ENCODE measurements at places on chromosomes 12 and 14. TPM values are rescaled to one million over a fixed set of nuclear protein-coding genes. Genes with fewer than 3 reads are reported as not detected.

DNA sequence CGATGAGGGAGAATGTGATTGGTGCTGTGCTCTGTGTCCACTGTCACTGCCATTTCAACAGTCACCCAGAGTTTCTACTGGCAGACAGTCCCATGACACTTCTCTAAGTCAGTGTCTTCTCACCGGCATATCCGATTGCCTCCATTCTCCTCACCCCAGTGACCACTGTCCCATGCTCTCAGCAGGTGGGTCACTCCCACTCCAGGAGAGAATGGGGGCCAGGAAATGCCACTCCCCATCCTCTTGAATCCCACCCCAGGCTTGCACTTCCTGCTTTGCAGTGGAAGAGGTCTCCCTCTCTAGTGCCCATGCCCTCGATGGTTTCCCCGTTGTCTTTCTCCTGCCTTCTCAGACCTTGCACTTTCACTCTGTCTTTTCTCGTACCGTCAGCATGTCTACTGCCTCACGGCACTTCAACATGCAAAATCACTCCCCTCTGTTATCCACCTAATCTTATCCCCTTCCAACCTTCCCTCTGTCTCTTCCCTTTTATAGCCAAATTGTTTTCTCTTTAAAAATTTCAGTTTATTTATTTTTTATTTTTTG, 2.2 kb upstream of the EP400 start:
- no peaks in the 10 kb centered on the region for H3K27me3 ChIP-seq
- no peaks in the 10 kb centered on the region for H3K36me3 ChIP-seq
- no peak overlapping the region for H3K4me3 ChIP-seq
- H3K27ac ChIP-seq = no peak overlapping the region
- no peak for DNase-seq

DNA sequence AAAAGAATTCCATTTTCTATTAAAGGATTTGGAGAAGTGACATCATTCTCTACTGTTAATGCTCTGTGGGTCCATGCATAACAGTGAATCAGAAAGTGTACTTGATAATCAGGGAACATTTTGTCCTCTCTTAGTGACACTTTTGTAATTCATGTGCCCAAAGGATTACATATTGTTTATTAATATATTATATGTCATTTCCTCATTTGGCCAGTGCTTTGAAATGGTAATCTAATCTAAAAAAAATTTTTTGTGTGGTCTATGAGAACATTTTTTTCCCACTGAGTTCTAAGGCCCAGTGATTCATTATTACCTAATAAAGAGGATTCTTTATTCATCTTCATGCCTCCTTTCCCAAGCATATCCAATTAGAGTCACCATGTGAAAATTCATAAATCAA, 79.7 kb upstream of the MYF6 start:
- H3K27ac ChIP-seq = peak overlapping the region; percentile 18
- H3K4me1 ChIP-seq = no peaks in the 10 kb centered on the region
- H3K4me3 ChIP-seq = no peak overlapping the region
- H3K36me3 ChIP-seq = no peaks in the 10 kb centered on the region

DNA sequence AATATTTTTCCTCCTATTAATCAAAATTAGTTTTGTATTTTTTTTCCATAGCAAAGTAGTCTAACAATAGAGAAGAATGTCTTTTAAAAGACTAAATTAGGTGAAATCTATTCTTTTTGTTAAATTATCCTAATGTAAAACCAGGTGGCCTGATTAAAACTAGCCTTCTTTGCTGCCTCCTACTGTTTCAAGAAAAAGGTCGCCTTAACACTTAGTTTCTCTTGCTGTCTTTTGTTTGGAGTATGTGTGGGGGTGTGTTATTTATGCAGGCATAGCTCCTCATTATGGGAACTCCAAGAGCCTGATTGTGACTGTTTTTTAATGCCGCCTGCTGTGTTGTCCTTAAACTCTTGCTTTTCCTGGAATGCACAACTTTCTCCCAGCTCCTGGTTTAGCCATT, 855.3 kb downstream of the DIO2 start:
- peaks cover 20% of the 10 kb centered on the region for H3K4me1 ChIP-seq
- no peak overlapping the region for H3K27ac ChIP-seq
- H3K36me3 ChIP-seq = no peaks in the 10 kb centered on the region
- H3K4me3 ChIP-seq = no peak overlapping the region

DNA sequence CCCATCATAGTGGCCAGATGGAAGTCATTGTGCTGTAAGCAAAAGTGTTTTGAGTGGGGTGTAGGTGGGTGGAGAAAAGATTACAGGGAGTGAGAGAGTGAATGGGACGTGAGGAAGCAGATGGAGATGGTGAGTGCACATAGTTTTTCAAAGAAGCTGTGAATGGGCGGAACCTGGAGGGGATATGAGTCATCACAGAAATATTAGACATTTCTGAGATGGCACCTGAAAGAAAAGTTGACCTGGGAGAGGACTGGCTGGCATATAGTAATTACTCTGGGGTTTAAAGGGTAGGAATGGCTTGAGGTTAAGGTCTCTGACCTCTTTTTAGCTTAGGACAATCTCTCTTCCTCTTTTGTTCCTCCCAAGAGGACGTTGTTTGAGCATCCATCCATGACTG, 50.5 kb downstream of the ANO4 start:
- no peaks in the 10 kb centered on the region for H3K36me3 ChIP-seq
- no peaks in the 10 kb centered on the region for H3K27me3 ChIP-seq
- no peaks in the 10 kb centered on the region for H3K4me1 ChIP-seq

DNA sequence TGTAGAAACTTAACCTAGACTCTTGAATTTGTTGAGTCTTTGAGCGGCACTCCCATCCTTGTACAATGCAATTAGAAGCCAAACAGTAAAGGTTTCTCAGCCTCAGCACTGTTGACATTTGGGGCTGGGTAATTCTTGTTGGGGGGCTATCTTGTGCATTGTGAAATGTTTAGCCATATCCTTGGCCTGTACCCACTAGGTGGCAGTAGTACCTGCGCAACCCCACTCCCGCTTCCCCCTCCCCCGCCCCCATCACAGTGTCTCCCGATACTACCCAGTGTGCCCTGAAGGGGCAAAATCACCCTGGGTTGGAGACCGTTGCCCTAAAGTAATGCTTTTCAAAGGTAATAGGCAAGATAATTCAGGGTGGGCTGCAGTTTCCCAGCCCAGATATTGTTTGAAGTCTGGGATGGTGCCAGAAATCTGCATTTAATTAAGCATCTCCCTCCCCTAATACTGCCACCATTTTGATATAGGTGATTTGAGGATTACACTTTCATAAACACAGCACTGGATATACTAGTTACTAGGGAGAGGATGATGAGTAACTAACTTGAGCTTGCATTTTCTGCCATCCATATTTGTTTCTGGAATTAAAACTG, 1.8 kb downstream of the COX6A1 start:
- no peak overlapping the region for H3K4me3 ChIP-seq
- no peaks in the 10 kb centered on the region for H3K36me3 ChIP-seq
- H3K4me1 ChIP-seq = peaks cover 17% of the 10 kb centered on the region

DNA sequence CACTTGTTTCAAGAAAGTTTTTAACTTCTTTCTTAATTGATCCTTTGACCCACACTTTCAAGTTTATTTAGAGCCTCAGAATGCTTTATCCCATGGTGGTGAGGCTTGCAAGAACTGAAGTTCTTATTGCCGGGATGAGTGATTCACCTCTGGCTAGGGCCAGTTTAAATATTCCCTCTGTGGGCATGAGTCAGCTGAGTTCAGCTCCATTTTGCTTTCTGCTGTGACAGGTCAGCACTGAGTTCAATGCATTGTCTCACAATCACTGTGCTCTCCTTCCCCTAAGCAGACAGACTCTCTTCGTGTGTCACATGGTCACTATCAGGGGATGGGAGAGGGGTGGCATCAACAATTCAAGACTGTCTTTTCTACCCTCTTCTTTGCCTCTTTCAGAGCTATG, 514.6 kb upstream of the FBXO33 start:
- H3K4me3 ChIP-seq = no peak overlapping the region
- no peaks in the 10 kb centered on the region for H3K27me3 ChIP-seq
- H3K4me1 ChIP-seq = no peaks in the 10 kb centered on the region
- no peaks in the 10 kb centered on the region for H3K36me3 ChIP-seq
- no peak overlapping the region for H3K27ac ChIP-seq

GRCh38 chr12:106000382-106001104, 138.2 kb downstream of the NUAK1 start:
- peaks cover 10% of the 10 kb centered on the region for H3K27me3 ChIP-seq
- peak; percentile 17 for DNase-seq
- no peak overlapping the region for H3K4me3 ChIP-seq
- H3K27ac ChIP-seq = no peak overlapping the region
- H3K4me1 ChIP-seq = no peaks in the 10 kb centered on the region

DNA sequence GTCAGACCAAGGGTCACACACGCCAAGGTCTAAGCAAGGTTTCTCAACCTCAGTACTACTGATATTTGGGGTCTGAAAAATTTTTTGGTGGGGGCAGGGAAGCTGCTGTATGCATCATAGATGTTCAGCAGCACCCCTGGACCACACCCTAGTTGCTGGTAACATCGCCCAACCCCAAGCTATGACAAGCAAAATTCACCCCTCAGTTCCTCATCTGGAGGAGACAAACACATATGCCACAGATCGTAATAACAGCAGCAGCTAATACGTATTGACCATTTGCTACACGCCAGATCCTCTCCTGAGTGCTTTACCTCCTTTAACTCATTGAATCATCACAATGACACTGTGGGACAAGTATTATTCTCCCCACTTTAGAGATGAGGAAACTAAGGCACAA, 46.4 kb downstream of the ACTN1 start:
- no peak overlapping the region for H3K27ac ChIP-seq
- peaks cover 24% of the 10 kb centered on the region for H3K4me1 ChIP-seq
- H3K36me3 ChIP-seq = no peaks in the 10 kb centered on the region
- no peaks in the 10 kb centered on the region for H3K27me3 ChIP-seq

DNA sequence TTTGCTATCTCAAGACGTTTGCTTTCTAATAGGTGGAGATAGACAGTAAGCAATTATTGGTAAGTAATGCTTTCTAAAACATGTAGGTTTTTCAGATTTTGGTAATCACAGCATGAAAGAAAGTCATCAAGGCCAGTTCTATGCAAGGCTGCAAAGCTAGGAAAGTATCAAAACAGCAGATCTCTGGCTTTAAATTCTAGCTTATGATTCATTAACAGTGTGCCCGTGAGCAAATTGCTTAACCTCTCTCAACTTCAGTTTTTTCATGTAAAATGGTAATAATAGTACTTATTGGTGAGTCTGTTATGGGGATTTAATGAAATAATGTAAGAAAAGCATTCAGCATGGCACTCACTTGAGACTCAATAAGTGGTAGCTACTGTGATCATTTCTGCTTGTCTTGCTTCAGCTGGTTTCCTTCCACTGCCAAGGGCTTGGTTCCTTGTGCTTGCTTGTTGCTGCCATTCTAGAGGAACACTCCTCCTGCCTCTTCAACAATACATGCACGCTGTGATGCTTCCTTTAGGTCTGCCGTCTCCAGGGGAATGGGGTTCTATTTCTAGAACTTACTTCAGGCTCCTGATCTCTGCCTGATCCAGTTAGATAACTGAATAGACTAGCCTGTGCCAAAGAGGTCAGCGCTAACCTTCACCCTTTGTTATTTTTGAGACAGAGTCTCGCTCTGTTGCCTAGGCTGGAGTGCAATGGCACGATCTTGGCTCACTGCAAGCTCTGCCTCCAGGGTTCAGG, 88.4 kb downstream of the CAND1 start:
- H3K36me3 ChIP-seq = no peaks in the 10 kb centered on the region
- no peak overlapping the region for H3K27ac ChIP-seq
- H3K27me3 ChIP-seq = no peaks in the 10 kb centered on the region
- H3K4me3 ChIP-seq = no peak overlapping the region
- DNase-seq = no peak

Gene NAA30
- 10.6 TPM for polyA plus RNA-seq

Gene PIP4K2C
- polyA plus RNA-seq = 34.2 TPM

Gene C12orf54
- polyA plus RNA-seq = 2.7 TPM

Gene GRIP1
- 7.7 TPM for polyA plus RNA-seq

Gene VSX2
- not detected for polyA plus RNA-seq

Data from hepatocyte (in vitro differentiated cells).